ENCODE measurements at places on chromosomes 4 and X.

DNA sequence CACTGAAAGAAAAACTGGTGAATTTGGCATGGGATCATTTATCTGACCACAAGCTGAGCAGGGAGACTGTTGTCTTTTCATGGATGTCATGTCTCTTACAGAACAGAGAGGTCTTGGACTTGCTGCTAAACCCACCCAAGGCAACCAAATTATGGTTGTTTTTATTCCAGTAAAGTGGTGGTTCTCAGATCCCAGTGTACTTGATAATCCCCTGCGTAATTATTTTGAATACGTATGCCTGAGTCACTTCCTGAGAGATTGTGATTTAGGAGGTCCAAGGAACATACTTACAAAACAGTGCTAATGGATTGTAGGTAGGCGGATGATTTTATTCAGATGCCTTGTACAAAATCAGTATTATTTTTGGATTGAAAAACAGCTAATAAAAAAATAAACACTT lies 585.6 kb downstream of the IL1RAPL1 start:
- no peak for DNase-seq

DNA sequence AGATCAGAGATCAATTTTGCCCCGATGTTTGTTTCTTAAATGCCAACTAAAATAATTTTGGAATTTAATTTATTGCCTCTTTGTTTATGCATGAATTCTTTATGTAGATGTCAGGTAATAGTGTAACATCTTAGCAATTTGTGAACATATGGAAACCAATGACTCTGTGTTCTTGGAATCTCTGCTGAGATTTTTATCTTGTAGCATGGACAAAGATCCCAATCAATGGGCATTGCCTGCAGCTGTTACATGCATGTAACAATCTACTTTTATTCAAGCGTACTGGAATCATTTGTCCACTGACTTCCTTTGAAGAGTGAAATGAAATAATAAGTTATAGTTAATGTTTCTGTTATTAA lies 61.6 kb upstream of the ARSJ start:
- DNase-seq: no peak

GRCh38 chr4:140790765-140791164 lies 34.6 kb upstream of the TBC1D9 start:
- DNase-seq: no peak

GRCh38 chrX:55841962-55842752 lies 124.6 kb downstream of the RRAGB start:
- no peak for DNase-seq

DNA sequence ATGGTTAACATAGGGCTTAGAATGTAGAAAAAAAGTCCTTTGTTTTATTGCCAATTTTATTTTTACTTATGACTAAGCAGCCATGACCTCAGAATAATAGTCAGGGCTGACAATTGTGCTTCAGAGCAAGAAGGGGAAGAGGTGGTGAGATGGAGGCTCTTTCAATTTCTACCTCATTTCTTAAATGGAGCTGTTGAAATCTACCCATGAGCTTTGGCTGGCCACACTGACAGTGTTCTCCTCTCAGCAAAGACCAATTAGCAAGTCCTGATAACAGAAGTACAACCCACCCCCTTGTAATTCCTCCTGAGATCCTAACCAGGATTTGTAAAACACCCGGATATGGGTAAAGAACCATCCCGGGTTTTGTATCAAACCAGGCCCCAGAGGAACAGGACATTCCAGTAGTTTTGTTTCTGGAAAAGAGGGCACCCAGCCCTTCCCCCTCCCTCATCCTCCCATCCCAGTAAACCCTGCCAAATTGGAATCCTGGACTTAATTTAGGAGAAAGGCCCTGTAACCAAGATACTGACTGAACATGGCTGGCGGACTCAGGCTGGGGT lies at the start of gene HEPH:
Gene HEPH (plus strand): TSS at position 399 of the 563 bp plus-strand sequence. CDS start 6,324 bp downstream, outside the sequence.
- no peak for DNase-seq

DNA sequence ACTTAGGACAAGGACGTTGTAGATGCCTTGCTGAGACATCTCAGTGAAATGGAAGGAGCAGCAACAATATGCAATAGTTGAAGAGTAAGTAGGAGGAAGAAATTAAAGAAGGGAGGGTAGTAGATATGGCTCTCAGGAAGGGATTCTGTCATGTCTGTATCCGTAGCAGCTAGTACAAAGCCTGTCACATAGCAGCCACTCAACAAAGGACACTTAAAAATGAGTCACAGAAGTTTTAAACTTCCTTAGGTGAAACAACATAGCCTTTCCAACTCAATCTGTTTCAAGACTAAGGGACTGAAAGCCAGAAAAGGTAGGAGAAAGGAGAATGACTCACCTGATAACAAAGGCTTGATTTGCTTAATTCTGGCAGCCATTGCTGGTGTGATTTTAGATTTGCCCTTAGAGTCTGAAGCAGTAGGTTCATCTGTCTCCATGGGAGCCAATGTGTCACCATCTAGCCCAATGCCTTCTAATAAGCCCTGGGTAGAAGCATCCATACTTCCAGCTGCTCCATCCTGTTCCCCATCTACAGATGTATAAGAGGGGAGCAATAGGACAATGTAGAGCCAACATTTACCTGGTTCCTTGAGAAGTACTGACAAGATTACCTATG lies 86.6 kb downstream of the HUWE1 start:
- no peak for DNase-seq

DNA sequence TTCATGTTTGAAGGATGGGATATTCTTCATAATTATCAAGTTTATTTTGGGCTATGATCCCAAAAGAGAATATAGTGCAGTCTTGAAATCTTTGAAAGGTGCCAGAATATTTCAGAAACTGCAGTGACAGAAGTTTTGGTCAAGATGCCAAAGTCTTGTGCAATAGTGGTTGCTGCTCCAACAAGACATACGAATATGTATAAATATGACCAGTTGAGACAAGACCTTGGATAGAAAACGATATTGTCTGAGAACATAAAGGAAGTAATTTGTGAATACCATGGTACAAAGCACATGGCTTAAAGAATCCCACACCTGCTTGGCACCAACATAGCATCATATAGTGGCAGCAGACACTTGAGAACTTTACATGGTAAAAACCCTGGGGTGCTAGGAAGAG lies 48.6 kb upstream of the AMELX start:
- DNase-seq: no peak

Measured in hematopoietic multipotent progenitor cell treated with erythropoietin and hydrocortisone succinate and interleukin-3 and kit ligand, for 8 days (in vitro differentiated cells).